Activated CD8-positive, alpha-beta memory T cell treated with anti-CD3 and anti-CD28 coated beads for 48 hours (primary cell): ENCODE measurements at places on chromosomes 1 and 21.

DNA sequence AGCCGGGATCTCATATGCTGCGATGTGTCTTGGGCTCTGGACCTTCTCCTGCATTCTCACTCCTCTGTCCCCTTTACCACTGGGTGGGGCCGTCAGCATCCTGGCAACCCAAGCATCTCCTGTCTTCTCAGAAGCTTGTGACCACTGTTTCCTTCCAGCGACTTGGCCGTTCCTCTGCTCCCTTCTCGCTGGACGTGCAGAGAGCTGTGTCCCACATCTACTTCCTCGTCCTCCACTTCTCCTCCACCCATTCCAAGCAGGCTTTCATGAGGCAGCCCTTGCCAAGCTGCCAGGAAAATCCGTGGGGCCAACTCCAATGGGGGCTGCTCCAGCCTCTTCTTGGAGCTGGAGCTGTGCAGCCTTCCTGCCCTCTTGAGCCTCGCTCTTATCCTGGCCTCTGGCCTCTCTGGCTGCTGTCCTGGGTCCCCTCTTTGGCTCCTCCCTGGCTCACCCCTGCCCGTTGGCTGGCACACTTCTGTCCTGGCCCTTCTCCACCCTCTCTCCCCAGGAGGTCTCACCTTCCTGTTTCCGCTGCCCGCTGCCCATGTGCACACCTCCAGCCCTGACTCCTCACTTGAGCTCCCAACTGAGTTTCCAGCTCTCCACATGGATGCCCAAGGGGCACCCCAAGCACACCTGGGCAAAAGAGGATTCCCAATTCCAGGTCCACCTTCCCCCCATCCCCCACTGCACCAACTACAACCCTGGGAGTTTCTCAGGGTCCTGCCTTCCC is 8.7 kb downstream of the FAM131C start:
- DNase-seq: no peak

DNA sequence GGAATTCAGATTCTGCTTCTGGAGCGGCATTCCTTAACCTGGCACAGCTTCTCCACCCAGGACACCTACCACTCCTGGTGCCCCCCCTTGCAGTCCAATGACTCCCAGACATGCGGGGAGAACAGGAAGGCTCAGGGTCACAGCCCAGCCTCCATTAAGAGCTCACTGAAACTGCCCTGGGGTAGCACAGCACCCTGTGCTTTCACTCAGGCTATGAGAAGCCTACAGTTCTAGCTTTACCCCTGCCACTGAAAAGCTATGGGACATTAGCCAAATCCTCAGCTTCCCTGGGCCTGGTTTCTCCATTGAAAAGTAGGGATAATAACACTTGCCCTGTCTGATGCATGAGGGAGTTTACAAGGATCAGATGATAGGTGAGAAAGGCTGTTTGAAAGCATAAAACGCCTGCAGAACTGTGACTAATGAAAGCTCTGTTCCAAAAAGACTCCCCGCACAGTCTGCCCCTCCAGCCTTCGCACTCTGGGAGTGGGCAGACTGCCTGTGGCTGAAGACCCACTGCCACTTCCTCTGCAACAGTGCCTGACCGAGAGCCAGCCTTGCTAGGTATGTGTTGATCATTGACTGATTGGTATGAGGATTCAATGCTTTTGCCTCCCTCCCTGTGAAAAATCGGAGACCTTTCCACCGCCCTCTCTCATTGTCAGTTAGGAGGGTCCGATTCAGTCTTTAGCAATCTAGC is 2.7 kb upstream of the CLDN19 start:
- DNase-seq: no peak

DNA sequence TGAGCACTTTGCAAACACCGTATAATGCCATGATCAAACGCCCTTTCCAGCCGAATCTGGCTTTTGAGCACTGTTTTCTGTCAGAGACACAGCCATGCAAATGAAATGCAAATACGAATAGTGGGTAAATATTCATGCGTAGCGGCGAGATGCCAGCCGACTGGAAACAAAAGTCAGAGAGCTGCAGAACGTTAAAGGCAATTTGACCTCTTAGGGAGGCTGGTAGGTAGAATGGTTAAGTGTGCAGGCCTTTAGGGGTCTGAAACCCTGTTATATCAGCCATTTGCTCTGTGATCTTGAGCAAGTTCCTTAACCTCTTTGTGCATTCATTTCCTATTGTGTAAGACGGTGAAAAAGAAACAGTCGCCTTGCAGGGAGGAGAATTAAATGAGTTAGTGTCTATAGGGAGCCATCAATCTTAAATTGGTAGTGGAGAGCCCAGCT is 6.5 kb upstream of the SDHB start:
- DNase-seq: no peak

GRCh38 chr1:228361314-228362140 is 45.1 kb downstream of the TRIM11 start:
- DNase-seq: no peak

DNA sequence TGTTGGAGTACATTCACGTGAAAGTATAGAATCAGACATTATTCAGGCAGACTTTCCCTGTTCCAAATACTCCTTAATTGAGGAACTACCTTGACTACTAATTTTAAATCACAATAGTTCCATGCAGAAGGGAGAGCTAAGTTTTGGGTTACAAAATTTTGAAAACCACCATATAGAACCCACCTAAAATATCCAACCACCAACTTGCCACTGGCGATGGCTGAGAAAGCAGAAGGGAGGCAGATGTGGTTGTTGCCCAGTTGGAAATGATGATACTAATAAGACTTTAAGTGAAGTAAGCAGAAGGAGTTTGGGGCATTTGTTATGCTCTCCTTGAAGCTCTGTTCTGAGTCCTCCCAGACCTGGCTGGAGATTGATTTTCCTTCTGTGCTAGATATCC is 190.7 kb downstream of the HLX start:
- DNase-seq: no peak

DNA sequence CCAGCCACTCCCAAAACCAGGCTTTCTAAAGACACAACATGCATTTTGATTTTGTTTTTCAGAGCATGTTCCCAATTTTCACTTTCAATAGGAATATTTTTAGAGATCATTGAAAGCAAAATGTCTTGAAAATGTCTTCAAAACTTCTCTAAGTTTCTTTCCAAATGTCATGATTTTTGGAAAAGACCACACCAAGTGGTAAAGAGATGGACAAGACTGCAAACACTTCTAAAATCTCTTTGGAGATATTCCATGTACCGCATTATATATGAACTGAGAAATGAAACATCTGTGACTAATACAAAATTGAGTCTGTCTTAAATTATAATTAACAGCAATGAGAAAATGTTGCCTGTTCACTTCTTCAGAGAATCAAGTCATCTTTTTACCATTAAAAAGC is 418.0 kb upstream of the PKN2 start:
- DNase-seq: no peak

GRCh38 chr1:66493731-66494130 is 40.2 kb upstream of the SGIP1 start:
- no peak for DNase-seq

- DNase-seq: no peak
Observed at GRCh38 chr1:89087241-89087640, 22.2 kb upstream of the GBP1 start.

DNA sequence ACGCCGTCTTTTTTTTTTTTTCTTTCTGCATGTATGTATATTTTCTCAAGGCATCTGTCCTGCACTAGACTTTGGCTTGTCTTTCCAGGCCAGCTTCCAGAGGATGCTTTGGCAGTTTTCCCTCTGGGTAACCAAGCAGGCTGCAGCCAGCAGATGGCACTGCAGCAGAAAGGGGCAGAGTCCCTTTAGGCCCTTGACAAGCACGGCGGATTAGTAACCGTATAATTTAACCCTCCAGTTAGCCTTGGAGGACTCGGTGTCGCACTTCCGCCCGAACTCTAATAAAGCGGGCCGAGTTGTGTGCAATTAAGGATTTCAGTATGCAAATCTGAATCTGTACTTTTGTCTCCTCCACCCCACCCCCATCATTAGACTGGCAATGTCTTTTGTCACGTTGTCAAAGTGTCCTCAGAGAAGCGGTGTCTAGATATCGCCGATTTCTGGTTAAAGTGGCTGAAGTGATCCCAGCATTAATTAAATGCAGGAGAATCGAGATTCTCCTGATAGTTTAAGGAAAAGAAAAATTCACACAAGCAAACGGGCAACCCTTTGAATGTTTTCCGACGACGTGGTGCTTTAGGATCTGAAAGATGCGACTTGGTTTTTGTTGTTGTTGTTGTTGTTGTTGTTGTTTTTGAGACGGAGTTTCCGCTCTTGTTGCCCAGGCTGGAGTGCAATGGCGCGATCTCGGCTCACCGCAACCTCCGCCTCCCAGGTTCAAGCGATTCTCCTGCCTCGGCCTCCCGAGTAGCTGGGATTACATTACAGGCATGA is 1.1 kb upstream of the TMEM167B start:
- no peak for DNase-seq

DNA sequence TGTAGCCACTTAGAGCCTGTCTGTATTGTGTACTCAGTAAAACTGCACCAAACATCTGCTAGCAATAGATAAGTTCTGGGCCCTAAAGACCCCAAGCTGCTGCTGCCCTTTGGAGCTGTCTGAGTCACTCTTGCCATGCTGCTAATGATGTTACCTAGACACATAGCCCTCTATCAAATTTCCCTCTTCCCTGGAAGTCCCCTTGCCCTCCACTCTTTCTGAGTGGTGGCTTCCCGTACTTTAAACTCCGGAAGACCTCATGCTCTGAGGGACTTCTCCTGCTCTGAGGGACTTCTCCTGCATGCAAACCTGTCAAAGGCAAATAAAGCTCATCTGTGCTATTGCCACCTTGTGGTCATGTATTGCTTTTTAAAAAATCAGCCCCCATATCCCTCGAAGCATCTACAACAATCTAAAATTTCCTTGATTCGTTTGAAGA is 34.0 kb downstream of the FH start:
- DNase-seq: no peak

DNA sequence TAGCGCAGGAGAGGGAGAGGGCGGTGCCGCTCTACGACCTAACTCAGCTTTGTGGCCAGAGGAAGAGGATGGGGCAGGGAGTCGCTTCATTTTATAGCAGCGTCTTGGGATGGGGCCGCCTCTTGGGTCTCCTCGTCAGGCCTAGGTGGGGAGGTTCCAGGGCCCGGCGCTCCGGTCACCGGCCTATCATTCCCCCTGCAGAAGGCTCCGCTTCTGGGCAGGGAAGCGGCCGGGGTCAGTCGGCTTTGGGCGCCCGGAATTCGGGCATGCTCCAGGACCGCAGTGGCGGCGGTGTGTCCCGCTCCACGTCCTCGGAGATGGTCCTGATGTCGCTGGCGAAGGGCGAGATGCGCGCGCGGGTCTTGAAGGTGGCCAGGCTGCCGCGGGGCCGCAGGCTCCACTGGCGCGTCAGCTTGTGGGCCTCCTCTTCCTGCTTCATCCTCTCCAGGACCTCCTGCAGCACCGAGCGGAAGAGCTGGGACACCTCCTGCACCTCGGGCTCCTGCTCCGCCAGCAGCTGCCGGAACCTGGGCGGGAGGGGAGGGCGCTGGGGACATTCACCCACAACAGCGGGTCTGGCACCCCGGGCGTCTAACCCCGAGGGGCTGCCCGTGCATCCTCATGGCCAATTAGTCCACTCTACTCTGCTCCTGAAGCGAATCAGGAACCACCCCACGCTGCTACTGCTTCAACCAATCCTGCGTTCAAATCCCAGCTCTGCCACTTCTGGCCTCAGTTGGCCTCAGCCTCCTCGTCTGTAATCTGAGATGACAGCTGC is 13.0 kb downstream of the RD3 start:
- no peak for DNase-seq

- no peak for DNase-seq
Observed at GRCh38 chr1:235011064-235011598, 117.5 kb downstream of the TOMM20 start.
